ENCODE measurements at places on chromosomes 1 and 21.

DNA sequence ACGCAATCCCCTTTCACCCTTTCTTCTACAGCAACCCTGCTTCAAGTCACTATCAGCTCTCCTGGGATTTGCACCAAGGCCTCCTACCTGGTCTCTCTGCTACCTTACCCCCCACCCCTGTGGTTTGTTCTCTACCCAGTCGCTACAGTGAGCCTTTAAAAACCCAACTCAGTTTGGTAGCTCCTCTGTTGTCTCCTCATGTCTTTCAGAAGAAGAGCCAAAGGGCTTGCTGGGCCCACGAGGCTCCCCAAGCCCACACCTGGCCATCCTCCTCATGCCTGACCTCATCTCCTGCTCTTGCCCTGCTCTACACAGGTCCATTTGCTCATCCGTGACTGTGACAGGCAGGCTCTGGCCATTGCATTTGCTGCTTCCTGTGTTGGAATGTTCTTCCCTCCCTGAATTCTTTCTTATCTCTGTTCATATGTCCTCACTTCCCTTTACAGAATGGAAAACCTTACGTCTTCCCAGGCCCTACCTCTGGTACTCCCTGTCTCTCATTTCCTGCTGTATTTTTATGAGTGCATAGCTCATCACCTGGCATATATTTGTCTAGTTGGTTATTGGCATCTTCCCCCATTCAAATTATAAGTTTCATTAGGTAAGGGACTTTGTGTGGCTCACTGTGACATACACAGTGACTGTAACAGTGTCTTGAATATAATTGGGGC lies 3.3 kb downstream of the RGS16 start:
- no peak for DNase-seq

GRCh38 chr21:36948686-36949085 lies 17.8 kb downstream of the HLCS start:
- DNase-seq, result no peak

DNA sequence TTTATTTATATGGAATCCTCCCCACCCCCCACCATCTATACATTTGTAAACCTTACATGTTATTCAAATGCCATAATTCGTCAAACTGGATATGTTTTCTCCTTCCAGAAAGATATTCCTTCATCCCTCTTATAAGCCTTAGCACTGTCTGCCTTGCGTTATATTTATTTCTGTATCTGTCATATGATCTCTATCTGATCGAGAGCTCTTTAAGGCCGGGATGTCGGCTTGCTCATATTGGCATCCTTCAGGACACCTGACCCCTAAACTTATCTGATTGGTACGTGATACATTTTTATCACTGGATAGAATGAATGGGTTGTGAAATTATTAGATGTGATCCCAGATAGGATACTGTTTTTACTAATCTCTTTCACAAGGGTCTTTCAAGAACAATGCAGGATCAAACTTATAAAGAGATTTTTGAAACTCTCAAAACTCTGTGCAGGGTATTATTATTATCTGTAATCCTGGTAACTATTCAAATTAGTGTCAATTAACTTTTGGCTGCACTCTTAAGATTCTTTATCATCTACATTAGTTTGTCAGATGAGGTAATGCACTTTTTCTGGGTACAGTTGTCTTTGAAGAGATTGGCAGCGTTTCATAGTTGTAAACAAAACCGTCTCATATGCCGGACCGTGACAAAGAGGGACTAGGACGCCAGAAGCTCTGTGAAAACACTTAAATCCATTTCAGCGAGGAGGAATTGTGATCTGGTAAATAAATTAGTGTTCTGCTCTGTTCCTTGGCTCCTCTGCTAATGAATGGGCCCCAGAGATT lies 152.0 kb downstream of the KIF26B start:
- no peak for DNase-seq

- DNase-seq, result no peak
Observed at GRCh38 chr1:21337928-21338572, 47.8 kb upstream of the ECE1 start.

DNA sequence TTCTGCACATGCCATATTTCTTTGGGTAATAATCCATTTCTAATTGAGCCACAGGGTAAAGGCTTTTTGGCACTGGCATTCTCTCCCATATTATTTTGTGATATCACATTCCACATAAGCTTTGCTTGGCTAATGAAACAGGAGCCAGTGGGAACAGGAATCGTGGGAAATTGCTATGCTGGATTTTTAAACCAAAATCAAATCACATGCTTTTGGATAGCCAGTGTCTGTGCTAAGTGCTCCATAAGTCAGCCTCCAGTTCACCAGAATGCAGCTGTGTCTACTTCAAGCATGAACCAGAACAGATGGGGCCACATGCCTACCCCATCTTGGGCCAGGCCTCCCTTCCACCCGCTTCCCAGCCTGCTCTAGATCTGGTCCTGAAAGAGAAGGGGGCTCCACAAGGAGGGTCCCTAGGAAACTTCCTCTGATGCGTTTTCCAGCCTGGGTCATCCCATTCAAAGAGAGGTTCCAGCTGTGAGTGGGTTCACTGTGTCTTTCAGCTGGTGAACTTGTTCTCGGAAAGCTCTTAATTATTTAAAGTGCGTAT lies 131.2 kb upstream of the COA6 start:
- no peak for DNase-seq

DNA sequence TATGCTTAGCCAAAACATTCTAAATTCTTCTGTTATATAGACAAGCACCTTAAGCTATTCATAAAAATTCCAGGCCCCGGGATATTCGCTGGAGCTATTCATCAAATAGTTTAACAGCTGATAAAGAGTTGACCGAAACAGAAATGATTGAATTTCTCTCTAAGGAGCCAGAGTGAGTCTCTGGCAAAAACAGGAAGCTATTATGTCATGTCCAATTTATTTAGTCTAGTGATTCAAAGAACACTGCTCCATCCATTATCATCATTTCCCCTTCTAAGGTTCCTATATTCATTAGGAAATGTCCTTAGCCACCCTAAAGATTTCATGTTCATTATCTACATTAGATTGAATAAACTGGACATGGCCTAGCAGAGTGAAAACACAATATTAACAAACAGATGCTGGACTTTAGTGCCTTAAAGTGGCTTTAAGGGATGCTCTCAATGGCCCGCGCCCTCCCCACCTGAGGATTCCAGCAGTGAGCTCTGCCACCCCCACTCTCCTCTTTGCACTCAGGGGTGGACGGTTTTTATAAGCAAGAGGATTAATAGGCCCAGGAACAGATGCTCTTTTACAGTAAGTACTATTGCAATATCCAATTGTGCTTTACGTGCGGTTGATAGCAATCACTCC lies 122.1 kb upstream of the RGS1 start:
- DNase-seq, result no peak

DNA sequence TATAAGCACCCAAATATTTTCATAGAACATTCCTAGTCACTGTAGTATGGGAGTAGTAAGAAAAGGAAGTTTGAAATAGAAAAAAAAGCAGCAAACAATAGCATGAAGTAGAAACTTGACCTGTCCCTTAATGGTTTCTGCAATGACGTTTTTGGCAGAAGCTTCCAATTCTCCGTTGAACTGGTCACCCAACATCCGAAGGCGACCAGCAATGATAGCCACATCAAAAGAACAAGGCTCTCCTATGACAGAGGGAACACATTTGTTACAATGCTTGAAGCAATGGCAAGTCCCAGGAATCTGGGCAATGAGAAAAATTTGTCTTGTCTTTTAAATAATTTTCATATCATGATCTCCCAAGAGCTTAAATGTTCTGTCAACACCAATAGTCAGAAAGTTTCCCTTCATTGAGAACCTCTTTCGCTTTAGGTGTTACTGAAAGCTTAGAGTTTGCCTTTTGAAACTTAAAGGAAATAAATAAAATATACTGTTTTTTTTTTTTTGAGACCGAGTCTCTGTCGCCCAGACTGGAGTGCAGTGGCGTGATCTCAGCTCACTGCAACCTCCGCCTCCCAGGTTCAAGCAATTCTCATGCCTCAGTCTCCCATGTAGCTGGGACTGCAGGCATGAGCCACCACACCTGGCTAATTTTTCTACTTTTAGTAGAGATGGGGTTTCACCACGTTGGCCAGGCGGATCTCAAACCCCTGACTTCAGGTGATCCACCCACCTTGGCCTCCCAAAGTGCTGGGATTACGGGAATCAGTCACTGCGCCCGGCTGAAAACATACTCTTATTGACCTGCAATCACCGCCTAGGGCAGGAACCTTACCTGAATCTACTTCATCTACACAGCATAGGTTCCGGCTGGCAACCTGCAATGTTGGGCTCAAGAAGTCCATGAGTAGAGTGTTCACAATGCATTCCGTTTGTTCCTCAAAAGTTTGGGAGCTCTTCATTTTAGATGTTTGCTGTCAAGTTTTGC lies 672 bp downstream of the BCL2L15 start:
- DNase-seq, result peak; percentile 66

GRCh38 chr1:223046011-223046410 lies 97.0 kb downstream of the TLR5 start:
- DNase-seq, result no peak

DNA sequence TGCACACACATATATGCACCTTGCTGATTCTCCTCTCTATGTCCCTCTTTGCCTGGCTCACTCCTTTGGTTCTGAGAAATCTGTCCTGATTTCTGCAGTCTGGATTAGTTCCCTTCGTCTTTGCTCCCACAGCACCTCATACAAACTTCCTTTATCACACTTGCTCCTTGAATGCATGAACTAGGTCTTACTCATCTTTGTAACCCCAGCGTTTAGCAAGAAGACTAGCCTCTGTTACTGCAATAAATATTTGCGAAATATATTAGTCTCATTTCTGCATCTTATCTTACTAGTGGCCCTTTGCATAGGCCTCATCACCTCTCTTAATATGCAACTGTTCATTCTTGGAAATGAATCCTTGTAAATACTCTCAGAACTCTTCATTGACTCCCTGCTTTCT lies 11.4 kb downstream of the SMYD2 start:
- no peak for DNase-seq

DNA sequence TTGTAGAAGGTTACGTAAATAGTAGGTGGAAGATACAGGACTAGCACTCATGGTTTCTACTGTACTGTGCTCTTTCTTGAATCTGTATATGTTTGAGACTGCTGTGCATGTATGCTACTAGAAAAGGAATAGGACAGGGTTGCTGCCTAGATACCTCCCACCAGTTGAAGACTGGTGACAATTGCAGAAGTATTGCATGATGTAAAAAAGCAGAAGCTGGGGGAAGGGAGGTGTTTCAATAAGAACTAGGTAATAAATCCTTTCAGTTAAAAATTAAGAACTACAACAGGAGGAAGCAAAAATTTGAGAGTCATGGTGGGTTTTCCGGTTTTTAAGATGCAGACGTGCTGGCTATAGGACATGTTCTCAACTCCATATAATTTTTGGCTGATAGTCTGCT lies 88.1 kb downstream of the CCDC30 start:
- DNase-seq, result no peak

GRCh38 chr1:205287767-205288559 lies 33.6 kb downstream of the NUAK2 start:
- DNase-seq, result no peak

- no peak for DNase-seq
Observed at GRCh38 chr1:22557341-22557950, 5.8 kb upstream of the EPHA8 start.

DNA sequence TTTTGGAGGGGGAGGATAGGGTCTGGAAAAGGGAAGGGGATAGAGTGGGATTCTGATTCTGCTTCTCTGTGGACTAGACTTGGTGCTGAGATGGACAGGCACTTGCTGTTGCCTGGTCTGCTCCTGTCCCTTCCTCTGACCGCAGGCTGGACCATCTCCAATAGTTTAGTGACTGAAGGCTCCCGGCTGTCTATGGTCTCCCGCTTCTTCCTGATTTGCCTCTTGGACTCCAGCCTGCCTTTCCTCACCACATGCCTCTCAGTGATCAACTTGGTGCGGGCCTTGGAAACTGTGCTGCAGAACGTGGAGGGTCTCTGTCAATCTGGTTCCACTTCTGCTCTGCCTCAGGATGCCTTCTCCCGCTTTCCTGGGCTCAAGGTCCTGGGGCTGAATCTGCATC lies 6.3 kb upstream of the ZSCAN20 start:
- no peak for DNase-seq
